Stimulated activated CD8-positive, alpha-beta memory T cell treated with anti-CD3 and anti-CD28 coated beads, Interleukin-7, amount 100 ng/mL, for 1 hour (primary cell): ENCODE measurements at places on chromosomes 3 and 15.

GRCh38 chr3:4990069-4990468 is 10.8 kb downstream of the BHLHE40 start:
- no peak for DNase-seq

DNA sequence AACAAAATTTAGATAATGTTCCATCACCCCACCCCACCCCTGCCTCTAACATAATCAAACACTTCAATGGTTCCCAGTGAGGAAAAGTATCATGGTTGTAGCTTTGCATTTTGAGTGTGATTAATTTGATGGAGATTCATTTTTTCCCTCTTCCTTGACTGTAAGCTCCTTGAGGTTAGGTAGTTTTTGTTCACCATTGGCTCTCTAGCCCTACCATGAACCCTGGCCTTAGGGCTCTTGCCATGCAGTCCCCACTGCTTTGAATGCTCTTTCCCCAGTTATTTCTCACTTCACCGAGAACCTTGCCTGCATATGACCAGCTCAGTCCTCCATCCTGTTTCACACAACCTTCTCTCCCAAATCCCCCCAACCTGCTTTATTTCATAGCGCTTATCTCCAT is 5.0 kb upstream of the MBNL1 start:
- DNase-seq, result no peak

DNA sequence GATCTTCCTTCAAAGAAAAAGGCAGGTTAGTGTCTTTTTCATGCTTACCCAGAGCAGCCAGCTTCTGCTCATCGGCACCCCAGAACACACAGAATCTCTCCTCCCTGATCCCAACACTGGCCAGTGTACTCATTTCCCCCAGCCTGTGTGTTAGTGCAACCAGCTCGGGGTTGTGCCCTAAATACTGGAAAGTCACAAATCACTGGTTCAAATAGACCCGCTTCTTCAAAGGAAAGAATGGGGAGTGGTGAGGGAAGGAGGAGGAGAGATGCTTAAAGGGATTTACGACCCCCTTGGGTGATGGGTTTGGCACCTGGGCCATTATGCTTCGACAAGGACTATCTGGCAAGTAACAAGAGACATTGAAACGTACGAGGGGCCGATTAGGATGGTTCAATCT is 114.0 kb downstream of the FOXB1 start:
- DNase-seq, result no peak

DNA sequence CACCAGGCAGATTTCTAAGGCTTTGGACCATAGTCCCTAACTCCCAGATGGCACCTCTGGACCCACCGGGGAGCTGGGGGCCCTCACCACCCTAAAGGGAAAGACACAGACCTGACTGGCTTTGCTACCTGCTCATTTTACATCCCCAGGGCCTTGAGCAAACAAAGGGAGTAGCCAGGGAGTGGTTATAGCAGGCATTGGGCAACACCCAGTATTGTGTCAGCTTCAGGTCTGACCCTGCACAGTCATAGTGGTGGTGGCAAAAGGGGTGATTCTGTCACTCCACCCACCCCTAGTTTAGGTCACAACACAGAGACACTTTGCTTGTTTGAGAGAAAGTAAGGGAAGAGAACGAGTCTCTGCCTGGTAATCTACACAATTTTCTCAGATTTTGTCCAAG is 352.5 kb downstream of the DIPK2A start:
- DNase-seq, result no peak
